ENCODE measurements at places on chromosomes 2 and 18.

DNA sequence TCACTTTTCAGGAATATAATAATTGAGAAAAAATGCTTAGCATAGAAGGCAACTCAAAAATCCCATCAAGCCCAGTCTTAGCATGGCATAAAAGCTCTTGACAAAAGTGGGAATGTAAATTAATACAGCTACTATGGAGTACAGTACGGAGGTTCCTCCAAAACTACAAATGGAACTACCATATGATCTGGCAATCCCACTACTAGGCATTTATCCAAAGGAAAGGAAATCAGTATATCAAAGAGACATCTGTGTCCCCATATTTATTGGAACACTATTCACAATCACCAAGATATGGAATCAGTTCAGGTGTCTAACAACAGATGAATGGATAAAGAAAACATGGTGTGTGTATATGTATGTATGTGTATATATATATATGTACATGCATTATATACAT lies 28.8 kb downstream of the ITGAV start:
- DNase-seq = no peak

DNA sequence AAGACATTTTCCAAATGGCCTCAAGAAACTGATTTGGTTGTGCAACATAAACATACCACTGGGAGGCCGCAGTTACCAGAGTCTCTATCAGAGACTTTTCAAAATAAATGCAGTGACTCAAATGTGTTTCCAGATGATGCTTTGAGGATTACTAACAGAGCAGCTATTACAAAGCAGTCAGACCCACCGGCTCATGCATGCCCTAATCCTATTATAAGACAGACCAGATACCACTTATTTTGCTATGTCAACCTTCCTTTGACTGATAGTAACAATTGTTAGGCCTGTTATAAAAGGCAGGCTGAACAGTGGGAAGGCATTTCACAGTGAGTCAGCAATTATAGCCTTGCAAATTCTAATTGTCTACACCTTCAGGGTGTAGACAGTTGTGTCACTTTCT lies 217.7 kb downstream of the LRRTM1 start:
- DNase-seq = no peak

DNA sequence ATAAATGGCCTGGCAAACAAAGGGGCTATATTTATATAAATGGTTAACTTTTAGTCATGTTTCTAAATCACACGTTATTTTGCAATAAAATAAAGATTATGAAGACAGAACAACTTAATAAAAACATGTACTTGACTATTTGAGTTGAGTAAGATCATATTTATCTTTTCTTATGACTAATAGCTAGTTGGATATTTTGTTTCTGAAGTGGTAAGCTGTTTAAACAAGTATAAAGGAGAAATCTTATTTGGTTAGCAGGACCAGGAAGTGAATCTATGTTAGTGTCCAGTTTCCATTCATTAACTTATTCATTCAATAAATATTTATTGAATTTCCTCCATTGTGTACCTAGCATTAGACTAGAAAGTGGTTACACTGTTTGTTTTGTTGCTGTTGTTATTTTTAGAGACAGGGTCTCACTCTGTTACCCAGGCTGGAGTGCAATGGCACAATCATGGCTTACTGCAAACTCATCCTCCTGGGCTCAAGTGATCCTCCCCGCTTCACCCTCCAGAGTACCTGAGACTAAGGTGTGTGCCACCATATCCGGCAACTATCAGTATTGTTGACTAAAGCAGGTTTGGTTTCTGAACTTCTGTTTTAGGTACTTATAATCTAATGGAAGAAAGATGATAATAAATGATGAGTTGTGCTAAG lies 312.6 kb downstream of the DPP10 start:
- no peak for DNase-seq

DNA sequence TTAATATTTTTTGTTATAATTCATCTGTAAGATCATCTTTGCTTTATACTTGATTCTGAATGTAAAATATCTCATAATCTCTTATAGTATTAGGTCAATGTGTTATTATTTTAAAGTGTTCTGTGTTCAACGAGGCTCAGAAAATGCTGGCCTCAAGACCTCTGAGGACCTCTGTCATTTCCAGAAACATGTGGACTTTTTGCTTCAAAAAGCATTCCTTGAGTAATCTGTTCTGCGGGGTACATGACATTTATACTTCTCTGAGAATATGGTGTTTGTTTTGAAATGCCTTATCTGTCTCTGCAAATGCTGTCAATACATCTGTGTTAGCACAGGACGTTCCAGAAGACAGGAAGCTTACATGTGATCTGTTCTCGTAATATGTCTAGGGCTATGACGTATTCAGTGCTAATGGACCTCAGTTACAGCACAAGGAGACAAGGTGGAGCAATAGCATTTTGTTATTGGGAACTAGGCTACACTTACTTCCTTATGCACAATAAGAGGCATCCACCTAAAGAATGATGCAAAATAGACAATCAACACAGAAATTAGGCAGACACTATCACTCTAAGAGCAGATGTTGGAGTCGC lies 37.6 kb upstream of the IL1RL1 start:
- no peak for DNase-seq

DNA sequence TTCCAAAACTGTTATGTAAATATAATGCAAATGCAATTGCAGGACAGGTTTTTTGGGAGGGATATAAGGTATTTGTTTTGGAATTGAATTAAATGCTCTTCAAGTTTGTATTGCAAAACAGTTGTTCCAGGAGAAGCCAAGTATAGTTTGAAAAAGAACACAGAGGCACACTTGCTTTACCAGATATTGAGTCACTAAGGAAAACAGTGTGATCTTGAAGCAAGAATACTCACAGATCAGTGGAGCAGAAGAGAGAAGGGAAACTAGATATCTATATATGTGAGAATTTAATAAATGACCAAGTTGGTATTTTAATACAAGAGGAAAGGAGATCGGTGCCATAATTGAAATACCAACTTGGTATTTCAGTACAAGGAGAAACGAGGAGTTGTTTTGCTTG lies 178.9 kb downstream of the CAPN13 start:
- DNase-seq = no peak

DNA sequence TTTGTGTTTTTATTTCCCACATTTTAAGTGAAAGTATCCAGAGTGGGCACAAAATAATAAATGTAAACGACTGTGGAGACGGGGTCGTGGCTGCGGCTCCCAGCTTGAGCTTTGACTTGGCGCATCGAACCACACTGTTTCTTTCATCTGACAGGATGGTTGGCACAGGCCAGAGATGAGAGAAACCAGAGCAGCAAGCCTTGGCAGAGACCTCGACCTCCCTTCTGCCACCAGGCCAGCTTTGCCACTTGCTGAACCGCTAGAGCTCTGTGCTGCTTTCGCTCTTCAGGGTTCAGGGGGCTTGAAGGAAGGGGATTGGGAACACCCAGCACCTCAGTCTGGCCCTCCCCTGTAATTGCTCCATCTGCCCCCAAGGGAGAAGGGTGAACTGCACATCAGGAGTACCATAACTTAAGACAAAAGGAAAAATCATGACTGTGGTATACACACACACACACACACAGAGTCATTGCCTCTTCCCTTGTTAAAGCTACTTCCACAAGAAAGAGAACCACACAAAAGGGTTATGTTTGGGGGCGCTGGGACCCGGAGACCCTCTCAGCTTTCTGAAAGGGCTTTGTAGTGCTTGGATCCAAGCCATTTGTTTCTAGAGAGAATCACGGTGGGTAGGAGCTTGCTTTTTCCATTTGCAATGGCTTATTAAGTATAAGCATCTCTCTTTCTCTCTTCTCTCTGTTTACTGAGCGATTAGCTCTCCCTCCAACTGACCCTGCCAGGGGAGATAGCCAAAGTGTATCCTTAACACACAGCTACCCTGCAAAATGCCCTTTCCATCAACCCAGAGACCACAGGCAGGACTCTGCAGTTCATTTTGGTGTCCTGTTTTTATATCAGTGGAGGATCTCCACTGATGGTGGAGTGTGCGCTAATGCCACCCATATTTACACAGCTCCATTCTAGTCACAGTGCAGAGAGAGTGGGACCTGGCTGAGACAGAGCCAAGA lies 23.0 kb downstream of the POU3F3 start:
- no peak for DNase-seq

DNA sequence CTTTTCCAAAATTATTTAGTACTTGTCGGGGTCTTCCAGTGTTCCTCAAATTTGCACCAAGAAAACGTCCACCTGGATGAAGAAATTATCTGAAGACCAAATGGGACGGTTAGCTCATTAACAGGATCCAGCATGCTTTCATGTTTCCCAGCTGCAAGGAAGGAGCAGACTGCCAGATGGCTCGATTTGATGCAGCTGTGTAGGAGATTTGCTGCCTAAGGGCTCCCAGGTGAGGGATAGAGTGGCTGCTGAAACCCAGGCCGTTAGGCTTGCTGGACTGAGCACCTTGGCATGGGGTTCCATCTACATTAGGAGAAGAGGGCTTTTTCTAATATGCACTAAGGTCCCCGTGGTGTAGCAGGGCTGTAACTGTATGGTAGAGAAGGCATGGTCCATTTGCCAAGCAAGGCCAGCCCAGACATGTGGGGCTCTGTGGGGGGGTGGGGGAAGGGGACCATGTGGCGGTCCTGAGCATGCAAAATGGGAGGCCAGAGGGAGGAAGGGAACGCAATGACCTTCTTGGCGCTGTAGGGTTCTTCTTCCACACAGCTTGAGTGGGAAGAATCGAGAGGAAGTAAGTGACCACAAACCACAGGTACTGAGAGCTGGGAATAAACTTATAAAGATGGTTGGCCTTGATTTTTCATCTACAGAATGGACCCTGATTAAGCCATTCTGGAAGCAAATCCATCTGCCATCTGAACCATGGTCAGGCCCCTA lies 144.0 kb downstream of the TMEM163 start:
- DNase-seq = no peak

- DNase-seq = no peak
These were observed 32.5 kb downstream of the ARL5A start for GRCh38 chr2:151795646-151796240.

DNA sequence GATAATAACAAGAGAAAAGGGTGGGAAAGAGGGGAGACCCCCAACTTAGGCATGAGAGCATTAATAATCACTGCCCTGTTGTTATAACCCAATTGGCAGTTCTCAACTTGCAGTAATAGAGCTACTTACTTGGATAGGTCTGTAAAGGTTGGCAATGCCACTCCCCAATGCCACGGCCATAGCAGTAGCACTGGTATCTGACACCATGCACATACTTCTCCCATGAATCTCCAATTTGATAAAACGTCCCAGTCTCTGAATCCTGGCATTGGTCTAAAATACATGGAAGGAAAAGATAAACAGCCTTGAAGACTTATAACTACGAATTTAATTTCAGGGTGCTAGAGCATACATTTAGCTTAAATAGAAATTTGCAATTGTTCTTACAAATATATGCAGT lies 16.8 kb downstream of the FN1 start:
- no peak for DNase-seq

- DNase-seq = no peak
These were observed 1509.0 kb downstream of the LRP1B start for GRCh38 chr2:140621583-140622362.

- no peak for DNase-seq
These were observed 66.6 kb downstream of the BCL2 start for GRCh38 chr18:63253014-63253413.

- DNase-seq = no peak
These were observed 5.6 kb downstream of the FBXO36 start for GRCh38 chr2:229927817-229928321.

GRCh38 chr2:201254081-201254730 lies 6.1 kb upstream of the CASP8 start:
- DNase-seq = no peak

- no peak for DNase-seq
These were observed 37.1 kb downstream of the ACSL3 start for GRCh38 chr2:222897898-222898297.

DNA sequence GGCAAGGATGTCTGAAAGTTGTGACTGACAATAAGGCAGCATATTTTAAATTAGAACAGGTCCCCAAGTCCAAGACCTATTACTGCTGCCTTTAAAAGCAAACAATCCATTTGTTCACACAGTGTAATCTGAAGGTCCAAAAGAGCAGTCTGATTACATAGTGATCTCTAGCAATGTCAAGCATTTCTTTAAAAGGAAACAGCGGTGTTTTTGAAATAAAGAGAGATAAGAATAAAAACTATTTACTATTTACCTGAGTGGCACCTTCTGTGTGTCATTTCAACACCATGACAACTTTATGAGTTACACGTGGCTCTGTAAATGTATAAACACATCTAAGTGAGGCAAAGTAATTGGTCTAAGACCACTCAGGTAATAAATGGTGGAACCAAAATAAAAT lies 1009.9 kb upstream of the CNTNAP5 start:
- DNase-seq = no peak

DNA sequence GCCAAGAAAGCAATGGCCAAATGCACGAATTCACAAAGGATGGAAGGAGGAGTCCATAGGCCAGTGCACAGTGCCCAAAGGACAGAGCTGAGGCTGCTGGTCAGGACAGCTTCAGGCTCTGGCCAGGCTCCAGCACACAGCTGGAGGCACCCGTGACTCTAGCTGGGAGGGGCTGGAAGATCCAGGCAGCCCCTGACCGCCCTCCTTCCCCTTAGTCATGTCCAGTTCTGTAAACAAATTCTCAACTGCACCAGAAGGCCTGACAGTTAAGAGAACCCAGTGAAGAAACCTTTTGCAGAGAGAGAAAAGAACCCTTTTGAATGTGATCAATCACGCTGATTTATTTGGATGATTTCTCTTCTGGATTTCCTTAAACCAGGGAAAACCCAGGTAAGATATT lies 7.7 kb upstream of the YWHAQ start:
- no peak for DNase-seq
